ENCODE measurements at places on chromosomes 12 and 14.
A peak's percentile ranks its signal among the peaks of the same experiment; 100 is the strongest.

DNA sequence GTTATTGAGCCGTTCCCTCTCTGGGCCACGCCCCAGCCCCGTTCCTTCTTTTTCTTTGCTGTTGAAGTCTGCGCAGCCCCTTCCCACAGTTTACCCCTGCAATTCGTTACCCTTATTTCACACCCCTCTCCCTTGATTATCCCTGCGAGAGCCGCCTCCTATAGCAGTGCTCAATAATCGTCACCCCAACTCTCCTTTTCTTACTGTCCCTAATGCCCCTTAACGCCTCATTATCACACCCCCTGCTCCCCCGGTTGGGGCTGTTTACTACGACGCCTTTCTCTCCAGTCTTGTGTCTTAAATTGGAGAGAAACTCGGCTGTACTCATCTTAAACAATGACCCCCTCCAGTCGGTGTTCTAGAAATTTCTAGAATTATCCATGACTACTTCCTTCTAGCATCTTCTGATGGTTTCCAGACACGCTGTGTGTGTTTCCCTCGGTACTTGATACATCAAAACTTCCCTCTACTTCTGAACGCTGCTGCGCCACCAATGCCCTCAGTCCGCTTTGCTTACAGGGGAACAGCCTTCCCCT is 713 bp upstream of the FBXL14 start:
- DNase-seq = no peak

- DNase-seq = peak; percentile 55
Observed at GRCh38 chr12:3275171-3276041, 198.2 kb downstream of the TSPAN9 start.

DNA sequence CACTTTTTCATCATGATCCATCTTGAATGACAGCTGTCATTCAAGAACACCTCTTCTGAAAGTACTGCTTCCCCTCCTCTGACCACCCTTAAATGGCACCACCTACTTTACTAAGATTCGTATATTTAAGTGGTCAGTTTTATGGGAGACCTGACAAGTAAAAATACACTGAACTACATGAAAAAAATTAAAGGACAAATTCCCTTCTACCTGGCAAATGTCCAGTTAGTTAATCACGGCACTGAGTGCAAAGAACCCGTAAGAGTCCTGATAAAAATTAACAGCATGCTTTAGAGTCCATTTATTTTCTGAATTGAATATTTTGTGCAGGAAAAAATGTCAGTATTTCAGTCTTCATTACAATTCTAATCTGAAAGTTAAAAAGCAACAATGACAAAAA is 48.7 kb downstream of the SETD3 start:
- DNase-seq = no peak

GRCh38 chr12:99388671-99389195 is 258.8 kb upstream of the GARIN6 start:
- no peak for DNase-seq

- no peak for DNase-seq
Observed at GRCh38 chr14:87113286-87113685, 879.7 kb downstream of the GALC start.

GRCh38 chr14:96304956-96305355 is 48.9 kb downstream of the BDKRB1 start:
- no peak for DNase-seq

DNA sequence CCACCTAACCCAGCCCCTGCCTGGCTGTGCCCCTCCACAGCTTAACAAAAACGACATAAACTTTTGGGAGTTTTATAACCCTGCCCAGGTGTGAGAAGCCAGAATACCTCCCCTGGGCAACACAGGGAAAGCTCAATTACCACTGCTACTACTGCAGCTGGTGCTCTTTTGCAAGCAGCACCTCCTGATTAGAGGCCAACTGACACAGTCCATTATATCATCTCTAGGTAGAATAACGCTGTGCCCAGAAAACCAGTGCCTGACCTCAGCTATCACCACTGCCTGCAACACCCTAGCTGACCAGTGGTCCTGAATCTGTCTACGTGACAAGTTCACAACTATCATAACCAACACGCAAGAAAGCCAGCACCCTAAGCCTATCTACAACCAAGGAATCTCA is 34.2 kb downstream of the MDM1 start:
- no peak for DNase-seq

GRCh38 chr14:71713451-71713850 is 218.8 kb upstream of the RGS6 start:
- no peak for DNase-seq

DNA sequence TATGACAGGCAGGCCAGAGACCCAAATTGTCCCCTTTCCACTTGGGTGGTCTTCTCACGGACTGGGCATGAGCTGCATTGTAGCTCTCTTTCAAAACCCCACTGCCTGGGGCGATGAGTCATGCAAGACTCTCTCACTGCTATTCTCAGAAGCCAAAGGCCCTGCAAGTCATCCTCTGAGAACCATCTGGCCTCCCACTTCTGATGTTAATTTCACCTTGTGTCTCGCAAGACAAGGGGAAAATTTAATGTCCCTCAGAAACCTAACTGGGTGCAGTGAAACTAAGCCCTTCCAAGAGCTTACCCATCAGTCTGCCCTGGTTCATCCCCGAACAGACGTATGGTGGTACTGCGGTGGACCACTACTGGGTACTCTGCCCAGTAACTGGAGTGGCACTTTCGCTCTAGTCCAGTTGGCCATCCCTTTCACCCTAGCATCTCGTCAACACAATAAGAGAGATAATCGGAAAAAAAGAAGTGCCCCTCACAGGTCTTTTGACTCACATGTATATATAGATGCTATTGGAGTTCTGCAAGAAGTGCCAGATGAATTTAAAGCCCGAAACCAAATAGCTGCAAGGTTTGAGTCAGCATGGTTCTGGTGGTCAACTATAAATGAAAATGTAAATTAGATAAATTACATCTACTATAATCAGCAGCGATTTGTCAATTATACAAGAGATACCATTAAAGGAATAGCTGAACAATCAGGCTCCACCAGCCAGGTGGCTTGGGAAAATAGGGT is 31.3 kb upstream of the LALBA start:
- DNase-seq = no peak
